ENCODE measurements at places on chromosomes 12 and 14.

GRCh38 chr14:91170504-91171121, 56.7 kb downstream of the DGLUCY start:
- DNase-seq = no peak

- DNase-seq = no peak
Measured at GRCh38 chr12:5807090-5807414, 138.0 kb downstream of the ANO2 start.

DNA sequence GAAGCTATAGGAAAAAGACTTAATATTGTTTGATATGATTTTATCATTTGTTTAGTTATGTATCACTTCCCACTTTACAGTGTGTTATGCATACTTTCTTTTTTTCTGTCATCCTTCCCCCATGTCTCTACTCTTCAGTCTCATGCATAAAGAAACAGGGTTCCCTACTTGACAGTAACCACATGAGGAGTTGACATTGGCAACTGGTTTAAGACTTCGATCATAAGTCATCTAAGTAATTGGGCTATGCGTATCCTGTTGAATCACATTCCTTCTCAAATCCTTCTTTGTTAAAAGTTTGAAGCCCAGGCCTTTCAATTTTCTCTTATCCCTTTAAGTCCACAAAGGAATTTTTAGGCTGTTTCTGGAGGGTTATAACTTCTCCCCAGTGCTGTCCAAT, 358.7 kb downstream of the RAD51B start:
- DNase-seq = no peak

GRCh38 chr12:121748571-121749265, 36.2 kb downstream of the TMEM120B start:
- DNase-seq = no peak

GRCh38 chr14:48586099-48586498, 910.7 kb upstream of the MDGA2 start:
- no peak for DNase-seq

DNA sequence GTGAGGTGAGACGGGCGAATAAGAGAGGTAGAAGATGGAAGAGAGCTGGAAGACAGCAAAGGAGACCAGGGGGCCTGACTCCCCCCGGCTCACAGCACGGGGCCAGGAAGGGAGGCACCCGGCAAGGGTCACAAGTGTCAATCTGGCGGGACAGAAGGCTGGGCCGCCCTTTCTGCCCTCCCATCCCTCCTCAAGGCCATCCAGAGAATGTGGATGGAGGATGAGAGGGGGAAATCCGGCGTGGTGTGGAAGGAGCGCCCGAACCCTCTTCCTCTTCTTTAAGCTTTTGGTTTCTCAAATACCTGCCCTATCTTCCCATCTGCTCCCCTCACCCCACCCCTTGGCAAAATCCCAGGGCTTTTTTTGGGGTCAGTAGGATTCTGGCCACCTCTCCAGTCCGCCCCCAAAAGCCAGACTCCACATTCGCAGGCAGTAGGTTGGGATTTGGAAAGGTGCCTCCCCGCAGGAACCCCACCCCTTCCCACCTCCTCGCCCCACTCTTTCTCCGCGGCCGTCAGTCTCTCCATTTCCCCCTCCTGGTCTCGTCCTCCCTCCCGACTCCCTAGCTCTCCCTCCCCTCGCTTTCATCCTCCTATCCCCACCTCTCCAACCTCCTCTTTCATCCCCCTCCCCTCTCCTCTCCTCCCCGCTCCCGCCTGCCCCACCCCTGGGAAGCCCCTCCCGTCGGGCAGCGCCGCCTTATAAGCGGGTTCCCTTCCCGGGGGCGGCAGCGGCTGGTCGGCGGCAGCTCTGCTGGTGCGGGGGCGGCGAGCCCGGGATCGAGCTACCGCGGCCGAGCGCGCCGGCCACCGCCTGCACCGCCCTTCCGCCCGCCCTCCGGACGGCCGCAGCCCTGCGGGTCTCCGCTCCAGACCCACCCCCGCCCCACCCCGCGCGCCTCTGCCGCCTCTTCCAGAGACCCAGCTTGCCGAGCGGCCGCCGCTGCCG, at the start of gene PTMS:
TSS of gene PTMS (plus strand) at position 730 of the 948 bp plus-strand sequence. CDS start 343 bp downstream, outside the sequence.
- DNase-seq = peak; percentile 93

DNA sequence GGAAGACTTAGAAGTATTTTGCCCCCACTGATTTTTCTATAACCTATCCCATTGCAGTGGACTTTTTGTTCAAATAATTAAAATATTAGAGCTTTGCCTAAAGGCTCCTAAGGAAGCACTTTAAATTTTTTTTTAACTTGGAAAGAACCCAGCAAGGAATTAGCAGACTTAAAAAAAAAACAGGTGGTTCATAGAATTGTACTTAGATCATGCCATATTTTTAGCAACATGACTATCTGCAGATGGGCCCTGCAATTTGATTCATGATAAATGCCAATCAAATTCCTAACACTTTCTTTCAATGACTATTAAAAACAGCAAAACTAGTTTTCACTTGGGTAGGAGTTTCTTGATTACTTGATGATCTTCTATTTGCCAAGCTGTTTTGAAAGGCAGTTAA, 11.5 kb downstream of the ADAMTS20 start:
- no peak for DNase-seq

DNA sequence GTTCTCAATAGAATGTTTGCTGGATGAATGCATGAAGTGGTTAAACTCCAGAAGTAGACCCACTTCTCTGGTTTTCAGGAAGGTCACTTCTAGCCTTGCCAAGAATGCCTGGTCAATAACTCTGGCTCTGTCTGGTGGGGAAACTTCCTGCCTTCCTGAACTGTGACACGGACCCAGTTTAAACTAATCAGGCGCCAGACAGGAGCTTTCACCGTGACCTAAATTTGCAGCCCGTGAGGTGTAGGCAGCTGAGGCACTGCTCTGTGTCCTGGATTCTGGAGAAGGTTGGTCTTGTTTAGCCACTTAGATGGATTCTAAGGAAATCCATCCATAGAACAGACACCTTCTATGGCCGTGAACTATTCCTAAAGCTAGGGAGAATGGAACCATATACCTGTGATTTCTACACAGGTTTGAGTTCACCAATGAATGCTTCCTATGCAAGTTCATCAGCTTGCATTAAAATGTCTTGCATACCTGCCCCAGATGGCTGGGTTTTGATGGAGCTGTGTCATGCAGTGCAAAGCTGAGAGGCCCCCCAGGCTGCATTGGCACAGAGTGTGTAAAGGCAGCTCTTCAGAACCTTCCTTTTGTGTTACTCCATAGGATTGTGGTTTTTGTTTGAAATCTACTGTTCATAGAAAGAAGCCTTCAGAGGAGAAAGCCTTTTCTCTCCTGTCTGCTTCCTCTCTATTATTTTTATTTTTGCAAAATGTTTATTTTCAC, 4.4 kb downstream of the CHST11 start:
- DNase-seq = no peak

DNA sequence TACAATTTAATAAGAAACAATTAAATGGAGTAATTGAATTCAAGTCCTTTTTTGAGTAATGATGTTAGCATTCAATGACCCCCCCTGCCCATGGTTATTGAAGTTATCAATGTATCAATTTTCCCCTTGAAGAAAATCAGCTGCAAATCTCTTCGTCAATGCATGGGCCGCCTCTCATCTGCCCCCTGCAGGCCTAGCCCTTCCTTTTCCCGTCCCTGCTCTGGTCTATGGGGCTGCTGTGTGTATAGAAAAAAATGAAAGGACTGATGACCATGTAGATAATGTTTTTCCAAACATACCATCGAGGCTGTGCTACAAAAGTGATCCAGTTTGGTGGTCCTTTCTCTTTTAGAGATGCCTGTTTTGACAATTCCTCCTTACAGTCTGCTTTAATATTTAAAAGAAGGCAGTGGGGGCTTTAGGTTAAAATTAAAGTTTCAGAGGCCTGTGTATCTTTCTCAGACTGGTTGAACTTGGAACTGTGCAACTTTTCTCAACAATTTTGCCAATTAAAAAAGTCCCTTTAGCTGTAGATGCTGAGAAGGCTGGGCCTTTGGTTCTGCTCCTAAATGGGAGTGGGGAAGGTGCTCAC, 98.4 kb downstream of the APAF1 start:
- no peak for DNase-seq

GRCh38 chr12:44358636-44359035, 517.5 kb downstream of the NELL2 start:
- no peak for DNase-seq

GRCh38 chr12:50151047-50151687, 16.0 kb downstream of the CERS5 start:
- no peak for DNase-seq

GRCh38 chr12:99810718-99811593, 163.4 kb downstream of the GARIN6 start:
- no peak for DNase-seq

All from RWPE2 (cell line).